Activated naive CD8-positive, alpha-beta T cell treated with anti-CD3 and anti-CD28 coated beads for 36 hours (primary cell): ENCODE measurements at places on chromosomes 6 and 20. TPM values are rescaled to one million over a fixed set of nuclear protein-coding genes. Genes with fewer than 3 reads are reported as not detected.
A peak's percentile ranks its signal among the peaks of the same experiment; 100 is the strongest.

DNA sequence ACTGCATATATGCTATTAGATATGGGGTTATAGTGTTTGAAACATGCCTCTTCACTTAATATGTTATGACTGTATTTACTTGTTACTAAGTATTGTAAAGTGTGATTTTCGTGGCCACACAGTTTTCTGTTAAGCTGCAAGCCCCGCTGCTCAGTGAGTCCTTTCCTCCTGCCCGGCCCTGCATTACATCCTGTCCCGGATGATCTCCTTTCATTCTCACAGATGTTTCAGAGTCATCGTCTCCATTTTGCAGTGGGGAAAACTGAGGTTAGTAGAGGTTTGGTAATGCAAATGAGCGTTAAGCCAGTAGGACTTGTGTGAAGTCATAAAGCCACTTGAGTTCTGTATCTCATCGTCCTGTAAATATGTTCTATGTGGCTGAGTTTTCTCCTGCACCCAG is 155.5 kb downstream of the CFAP61 start:
- DNase-seq = no peak

GRCh38 chr6:128694303-128695009 is 174.1 kb upstream of the PTPRK start:
- no peak for DNase-seq

DNA sequence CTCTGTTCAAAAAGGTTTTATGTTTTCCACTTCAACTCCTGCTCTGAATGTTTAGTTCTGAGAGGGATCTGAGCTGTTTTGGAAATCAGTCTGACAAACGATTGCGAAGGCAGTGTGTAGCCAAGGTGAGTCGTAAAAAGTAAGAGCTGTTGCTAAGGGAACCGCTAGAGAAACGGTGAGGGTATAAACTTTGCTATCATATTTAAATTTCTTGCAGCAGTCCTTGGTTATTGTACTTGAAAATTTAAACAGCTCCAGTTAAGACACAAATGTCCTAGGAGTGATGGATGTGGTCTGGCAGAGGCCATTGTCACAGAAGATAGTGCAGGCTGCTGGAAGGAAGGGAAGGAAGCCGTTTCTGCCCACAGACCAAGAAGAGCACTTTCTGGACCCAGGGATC is 64.9 kb upstream of the CITED2 start:
- no peak for DNase-seq

- no peak for DNase-seq
Measured at GRCh38 chr6:111222341-111222740, 135.0 kb downstream of the SLC16A10 start.

The TBC1D32 gene
- 6.7 TPM for total RNA-seq

DNA sequence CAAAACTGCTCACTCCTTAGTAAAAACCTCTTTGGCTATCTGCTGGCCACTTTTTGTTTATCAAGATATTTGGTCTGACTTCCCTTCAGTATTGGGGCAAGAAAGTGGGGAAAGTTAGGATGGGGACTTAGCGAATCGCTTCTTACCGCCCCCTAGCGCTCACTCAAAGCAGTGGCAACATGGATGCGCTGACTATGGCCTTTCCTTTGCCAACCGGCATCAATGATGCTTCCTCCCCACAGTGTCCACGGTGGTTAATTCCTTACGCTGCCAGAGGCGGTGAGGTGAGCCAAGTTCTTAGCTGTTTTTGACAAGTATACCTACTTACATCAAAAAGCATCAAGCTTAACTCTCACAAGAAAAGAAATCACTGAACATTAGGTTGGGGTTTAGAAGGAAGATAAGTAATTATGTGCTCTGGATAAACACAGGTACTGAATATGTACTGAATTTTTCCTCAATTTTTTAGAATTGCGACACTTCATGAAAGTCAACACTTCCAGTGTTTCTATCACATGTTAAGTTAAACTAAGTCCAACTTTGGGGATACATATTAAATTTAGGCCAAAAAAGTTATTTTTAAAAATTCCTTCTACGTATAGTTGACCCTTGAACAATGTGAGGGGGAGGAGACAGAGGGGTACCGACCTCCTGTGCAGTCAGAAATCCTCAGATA is 86.7 kb downstream of the GMDS start:
- no peak for DNase-seq

The TMC2 gene
- not detected for total RNA-seq

DNA sequence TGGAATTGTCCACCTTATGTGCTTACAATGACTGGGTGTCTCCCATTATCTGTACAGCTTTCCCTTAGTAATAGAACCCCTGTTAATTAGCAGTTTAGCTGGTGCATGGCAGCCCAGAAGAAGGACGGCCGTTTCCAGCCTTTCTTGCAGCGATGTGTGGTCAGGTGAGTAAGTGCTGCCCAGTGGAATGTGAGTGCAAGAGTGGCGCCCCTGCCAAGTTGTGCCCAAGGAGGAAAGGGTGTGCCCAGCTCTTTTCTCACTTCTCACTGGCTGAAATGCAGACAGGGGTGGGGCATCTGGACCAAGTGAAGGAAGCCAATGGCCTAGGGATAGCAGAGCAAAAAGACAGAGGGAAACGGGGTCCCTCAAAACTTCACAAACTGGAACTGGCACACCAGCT is 296.8 kb downstream of the PREX1 start:
- DNase-seq = no peak

The RNF39 gene
- not detected for total RNA-seq

DNA sequence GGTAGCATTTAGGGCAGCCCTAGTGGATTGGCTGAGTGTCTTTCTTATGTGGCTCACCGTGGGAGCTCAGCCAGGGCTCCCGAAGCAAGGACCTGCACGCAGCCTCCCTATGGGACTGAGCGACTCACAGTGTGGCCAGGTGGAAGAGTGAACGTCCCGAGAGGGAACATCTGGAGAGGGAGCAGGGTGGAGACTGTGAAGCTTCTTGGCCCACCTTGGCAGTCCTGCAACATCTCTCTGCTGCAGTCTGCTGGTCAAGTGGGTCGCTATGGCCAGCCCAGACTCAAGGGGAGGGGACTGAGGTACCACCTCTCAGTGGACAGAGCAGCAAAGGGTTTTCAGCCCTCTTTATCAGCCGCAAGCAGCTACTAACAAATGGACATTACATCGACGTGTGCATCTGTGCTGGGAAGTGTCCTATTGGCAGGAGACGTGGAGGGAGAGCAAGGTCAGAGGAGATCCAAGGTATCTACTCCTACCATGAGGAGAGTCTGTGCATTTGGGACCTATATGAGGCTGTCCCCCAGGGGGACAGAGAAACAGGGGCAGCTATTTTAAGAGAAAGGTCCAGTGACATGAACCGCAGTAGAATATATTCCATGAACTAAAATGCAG is 49.0 kb upstream of the NXT1 start:
- no peak for DNase-seq

The TREML4 gene
- total RNA-seq = not detected

The NMBR gene
- not detected for total RNA-seq

DNA sequence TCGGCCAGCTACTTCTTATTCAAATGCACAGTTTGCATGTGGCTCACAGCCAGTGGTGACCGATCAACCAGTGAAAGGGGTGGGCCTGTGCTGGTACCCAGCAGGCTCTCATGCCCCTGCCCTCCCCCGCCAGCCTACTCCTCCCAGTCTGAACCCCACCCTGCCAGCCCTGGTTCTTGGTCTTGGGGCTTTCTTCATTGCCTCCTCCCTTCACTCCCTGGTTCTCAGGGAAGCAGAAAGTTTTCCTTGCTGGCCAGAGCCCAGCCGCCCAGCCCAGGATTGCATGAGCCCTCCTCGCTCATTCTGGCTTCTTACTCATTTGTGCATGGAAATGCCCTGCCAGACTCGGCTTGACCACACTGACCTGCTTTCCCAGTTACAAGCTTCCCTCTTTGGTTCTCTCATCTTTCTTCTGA is 40.8 kb downstream of the KCNK17 start:
- no peak for DNase-seq

The RIPOR2 gene
- total RNA-seq = 75.2 TPM

- peak; percentile 8 for DNase-seq
Measured at GRCh38 chr6:123803504-123804013, at the start of gene NKAIN2. Gene NKAIN2, plus strand, starts transcription at chr6:123803865.

The MOG gene
- not detected for total RNA-seq

- DNase-seq = peak; percentile 3
Measured at GRCh38 chr20:24469116-24469893, at the start of gene SYNDIG1. Gene SYNDIG1, plus strand, starts transcription at chr20:24469629. Its CDS starts 73,469 bp downstream, at chr20:24543098.

DNA sequence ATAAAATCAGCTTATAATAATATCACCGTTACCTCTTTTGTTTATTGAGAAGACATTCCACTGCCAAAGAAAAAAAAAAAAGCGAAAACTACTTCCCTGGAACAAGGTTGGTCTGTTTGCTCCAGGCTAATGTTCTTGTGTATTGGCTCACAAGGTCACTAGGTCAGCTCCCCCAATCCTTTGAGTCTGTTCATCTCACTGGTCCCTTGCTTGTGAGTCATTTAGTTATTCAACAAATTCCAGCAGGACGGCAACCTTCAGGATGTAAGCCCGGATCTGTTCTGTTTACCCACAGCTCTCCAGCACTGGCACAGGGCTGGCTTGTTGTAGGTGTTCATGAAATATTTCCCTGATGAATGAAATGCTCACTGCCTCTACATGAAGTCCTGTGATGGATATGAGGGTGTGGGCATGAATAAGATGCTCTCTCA is 3.3 kb downstream of the ARHGAP40 start:
- DNase-seq = no peak

- peak; percentile 70 for DNase-seq
Measured at GRCh38 chr20:47317127-47317895, 39.2 kb downstream of the ZMYND8 start.

The FRK gene
- 0.08 TPM for total RNA-seq

DNA sequence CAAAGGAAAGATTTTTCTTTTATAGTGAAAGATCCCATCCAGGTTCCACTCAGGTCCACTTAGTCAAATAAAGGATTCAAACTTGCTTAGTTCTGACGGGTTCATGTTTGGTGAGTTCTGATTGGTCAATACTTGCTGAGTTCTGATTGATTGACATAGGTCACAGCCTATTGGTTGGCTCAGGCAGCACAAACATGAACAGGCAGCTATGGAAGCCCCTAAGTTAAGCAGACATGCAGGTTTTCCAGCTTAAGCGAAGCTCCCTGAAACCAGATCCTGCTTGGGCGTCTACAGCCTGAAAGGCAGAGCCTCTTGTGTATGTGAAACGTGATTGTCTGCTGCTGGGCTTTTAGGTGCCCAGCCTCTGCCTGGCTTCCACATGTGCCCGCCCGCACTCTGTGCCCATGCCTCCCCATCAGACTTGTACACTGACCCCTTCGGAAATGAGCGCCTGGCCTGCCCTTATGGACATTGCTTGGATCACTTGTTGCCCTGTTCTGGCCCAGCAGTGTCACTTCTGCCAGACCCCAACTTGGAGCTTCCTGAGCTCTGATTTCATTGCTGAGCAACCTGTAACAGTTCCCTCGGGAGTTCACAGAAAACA is 45.4 kb upstream of the ECI2 start:
- no peak for DNase-seq

- DNase-seq = no peak
Measured at GRCh38 chr6:132811276-132811675, 3.1 kb upstream of the RPS12 start.

DNA sequence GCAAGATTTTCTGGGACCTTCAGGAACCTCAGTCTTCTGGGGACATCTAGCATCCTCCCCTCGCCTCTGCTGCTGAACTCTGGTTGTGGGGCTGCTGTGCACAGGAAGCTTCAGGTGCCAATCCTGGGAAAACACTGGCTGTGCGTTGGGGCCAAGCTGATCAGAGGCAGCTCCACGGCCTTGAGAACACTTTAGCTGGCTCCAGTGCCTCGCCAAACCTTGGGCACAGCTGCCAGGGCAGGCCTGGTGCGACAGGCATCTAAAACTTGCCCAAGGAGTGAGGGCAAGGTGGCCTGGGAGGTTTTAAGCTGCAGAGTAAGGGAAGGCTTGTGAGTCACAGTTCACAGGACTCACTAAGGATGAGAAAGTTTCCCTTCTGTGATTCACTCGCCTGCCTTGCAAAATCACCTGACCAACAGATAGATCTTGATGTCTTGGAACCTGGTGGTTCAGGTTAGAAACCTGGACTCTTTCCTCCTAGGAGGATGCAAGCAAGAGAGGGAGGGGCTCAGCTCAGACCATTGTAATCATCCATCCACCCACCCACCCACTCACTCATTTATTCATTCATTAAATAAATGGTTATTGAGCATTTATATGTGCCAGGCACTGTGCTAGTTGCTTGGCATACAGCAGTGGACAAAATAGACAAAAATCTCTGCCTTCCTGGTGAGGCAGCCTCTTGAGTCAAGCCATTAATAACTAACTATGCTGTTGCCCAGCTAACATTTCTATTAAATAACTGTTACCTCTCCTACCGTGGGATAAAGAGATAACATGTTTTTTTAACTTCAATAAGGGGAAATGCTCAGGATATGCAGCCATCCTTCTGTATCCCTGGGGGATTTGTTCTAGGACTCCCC is 2.5 kb upstream of the SPATS1 start:
- no peak for DNase-seq

- no peak for DNase-seq
Measured at GRCh38 chr6:11589261-11589660, 51.7 kb downstream of the TMEM170B start.

GRCh38 chr6:26122402-26122792 is 35.2 kb downstream of the HFE start:
- no peak for DNase-seq

DNA sequence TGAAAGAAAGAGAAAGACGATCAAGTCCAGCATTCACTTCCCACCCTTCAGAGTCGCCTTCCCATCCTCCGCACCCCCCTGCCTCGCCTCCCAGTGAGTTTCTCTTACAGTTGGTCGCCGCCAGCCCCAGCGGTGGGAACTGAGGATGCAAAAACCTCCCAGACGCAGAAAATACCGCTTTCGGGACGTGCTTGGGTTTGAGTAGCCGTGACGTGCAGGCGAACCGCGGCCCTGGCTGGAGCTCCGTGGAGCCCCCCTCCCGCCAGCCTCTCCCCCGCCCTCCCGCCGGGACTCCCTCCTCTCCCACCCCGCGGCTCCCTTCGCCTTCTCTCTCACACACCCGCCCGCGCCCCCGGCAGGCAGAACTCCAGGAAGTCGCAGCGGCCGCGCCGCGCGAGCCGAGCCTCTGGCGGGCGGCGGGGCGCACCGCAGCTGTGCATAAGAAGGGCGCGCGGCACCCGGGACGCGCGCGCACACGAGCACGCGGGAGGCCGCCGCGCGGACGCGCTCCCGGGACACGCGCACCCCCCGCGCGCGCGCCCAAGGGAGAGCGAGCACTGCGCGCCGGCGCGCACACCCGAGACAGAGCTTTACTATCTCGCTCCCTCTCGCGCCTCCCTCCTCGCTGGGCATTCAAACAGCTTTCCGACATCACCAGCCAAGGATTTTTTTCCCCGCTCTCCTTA is at the start of gene ADGRB3:
TSS of gene ADGRB3 (plus strand) at position 557 of the 686 bp plus-strand sequence. CDS start 3,394 bp downstream, outside the sequence.
- DNase-seq = peak; percentile 57

The PTCHD4 gene
- not detected for total RNA-seq

The SEL1L2 gene
- not detected for total RNA-seq

- no peak for DNase-seq
Measured at GRCh38 chr6:170316071-170316470, 9.5 kb downstream of the FAM120B start.

GRCh38 chr6:126529637-126530362 is 189.9 kb downstream of the CENPW start:
- DNase-seq = no peak

The SERPINB6 gene
- 56.0 TPM for total RNA-seq

The BMP7 gene
- total RNA-seq = not detected
